Endothelial cell of umbilical vein (primary cell): ENCODE measurements at places on chromosomes 5 and 9. TPM values are rescaled to one million over a fixed set of nuclear protein-coding genes. Genes with fewer than 3 reads are reported as not detected.
A peak's percentile ranks its signal among the peaks of the same experiment; 100 is the strongest.

DNA sequence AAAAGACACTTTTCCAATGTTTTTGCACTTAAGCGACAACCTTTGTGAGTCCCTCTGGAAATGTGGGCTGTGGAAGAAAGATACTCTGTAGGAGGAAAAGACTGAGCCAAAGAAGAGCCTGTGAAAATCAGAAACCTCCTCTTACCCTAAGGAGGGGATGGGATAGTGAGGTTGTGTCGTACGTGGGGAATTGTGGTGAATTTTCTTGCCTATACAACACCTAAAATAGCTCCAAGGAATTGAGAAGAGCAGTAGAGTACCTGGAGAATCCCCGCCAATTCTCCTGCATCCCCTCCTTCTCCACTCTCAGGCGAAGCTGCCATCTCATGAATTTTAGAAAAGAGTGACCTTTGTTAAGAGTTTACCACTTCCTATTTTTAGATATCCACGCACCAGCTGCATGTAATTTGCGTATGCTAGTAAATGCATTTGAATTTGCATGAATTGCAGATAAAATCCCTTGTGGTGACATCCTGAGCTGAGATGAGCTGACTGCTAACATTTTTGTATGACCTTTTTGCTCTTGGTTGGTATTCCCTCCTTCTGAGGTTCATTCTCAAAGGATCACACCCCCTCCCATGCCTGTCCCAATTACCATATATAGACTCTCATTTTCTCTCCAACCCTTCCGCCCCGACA is 147.2 kb downstream of the PCSK5 start:
- no peak for DNase-seq
- no peaks in the 10 kb centered on the region for H3K4me1 ChIP-seq
- H3K4me3 ChIP-seq, result no peak overlapping the region
- no peaks in the 10 kb centered on the region for H3K36me3 ChIP-seq
- no peaks in the 10 kb centered on the region for H3K27me3 ChIP-seq

COL23A1 gene
- total RNA-seq, result not detected in 2 replicates

GABRP gene
- 0.66 and 0.72 TPM in 2 replicates for total RNA-seq

PAM gene
- 165 and 176 TPM in 2 replicates for total RNA-seq

DNA sequence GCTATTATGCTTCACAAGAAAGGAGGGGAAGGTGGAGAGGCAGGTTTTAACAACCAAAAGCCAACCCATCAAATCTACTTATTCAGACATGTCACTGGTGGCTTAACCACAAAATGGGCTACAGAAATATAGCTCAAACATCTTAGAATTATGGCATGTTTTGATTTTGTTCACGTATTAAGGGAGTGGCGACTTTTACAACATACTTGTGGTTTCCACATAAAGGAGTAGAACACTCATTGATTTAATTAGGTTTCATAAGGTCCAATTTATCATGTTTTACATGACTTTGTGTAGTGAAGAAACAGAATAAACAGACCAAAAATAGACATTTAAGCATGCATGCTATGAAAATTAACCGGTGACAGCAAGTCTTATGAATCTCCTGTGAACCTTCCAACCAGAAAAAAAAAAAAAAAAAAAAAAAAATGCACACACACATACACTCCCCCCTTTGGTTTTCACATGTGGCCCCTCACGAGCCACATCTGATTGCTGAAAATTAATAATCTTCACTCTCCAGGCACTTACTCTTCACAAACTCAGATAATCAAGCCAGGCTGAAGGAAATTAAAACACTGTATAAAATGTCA is 5.4 kb downstream of the ZNF608 start:
- H3K36me3 ChIP-seq, result no peaks in the 10 kb centered on the region
- H3K27me3 ChIP-seq, result no peaks in the 10 kb centered on the region
- H3K4me3 ChIP-seq, result no peak overlapping the region
- H3K4me1 ChIP-seq, result peaks cover 33% of the 10 kb centered on the region

SLC6A3 gene
- total RNA-seq, result not detected in 2 replicates

DNA sequence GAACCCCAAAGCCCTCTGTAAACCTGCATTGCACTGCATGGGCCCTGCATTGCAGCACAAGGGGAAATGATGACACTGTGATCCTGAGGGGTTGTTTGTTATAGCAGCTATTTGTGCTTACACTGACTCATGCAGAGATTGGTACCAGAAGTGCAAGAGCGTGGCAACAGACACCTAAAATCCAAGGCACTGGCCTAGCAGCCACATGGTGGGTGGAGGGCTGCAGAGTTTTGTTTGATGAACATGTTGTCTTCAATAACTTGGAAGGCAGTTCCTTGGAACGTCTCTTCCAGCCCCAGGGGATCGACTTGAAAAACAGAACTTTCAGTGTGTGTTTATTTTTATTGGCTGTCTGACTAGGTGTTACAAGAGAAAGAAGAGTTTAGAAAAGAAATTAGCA is 14.5 kb downstream of the FCN2 start:
- peaks cover 8% of the 10 kb centered on the region for H3K27me3 ChIP-seq
- H3K36me3 ChIP-seq, result no peaks in the 10 kb centered on the region
- no peak overlapping the region for H3K27ac ChIP-seq
- peaks cover 22% of the 10 kb centered on the region for H3K4me1 ChIP-seq

- H3K4me3 ChIP-seq, result no peak overlapping the region
- no peak for DNase-seq
- no peaks in the 10 kb centered on the region for H3K27me3 ChIP-seq
- peaks cover 6% of the 10 kb centered on the region for H3K4me1 ChIP-seq
- no peaks in the 10 kb centered on the region for H3K36me3 ChIP-seq
Observed at GRCh38 chr9:70486127-70486526, 71.7 kb upstream of the KLF9 start.

- H3K27me3 ChIP-seq, result no peaks in the 10 kb centered on the region
- DNase-seq, result no peak
- H3K36me3 ChIP-seq, result no peaks in the 10 kb centered on the region
- no peaks in the 10 kb centered on the region for H3K4me1 ChIP-seq
Observed at GRCh38 chr5:165881259-165881658, 2375.8 kb downstream of the MAT2B start.

- H3K27ac ChIP-seq, result no peak overlapping the region
- H3K27me3 ChIP-seq, result peaks cover 3% of the 10 kb centered on the region
- H3K36me3 ChIP-seq, result no peaks in the 10 kb centered on the region
- no peak overlapping the region for H3K4me3 ChIP-seq
- H3K4me1 ChIP-seq, result peaks cover 4% of the 10 kb centered on the region
Observed at GRCh38 chr9:87796196-87796595, 70.3 kb downstream of the CTSL start.

DNA sequence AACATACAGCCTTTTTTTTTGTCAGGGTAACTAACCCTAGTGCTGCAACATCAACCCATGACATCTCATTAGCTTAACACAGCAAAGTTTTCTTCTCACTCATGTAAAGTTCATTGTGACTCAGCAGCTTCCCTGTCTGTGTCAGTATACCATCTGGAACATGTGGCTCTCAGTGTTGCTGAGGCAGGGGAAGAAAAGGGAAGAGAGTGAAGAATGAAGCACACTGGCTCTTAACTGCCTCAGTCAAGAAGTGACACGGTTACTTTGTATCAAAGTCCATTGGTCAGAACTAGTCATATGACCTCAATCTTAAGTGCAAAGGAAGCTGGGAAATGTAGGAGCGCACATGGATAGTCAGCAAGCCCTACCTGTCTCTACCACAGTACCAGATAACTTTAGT is 185.0 kb upstream of the ELL2 start:
- no peaks in the 10 kb centered on the region for H3K4me1 ChIP-seq
- DNase-seq, result peak; percentile 6
- H3K27me3 ChIP-seq, result no peaks in the 10 kb centered on the region
- no peaks in the 10 kb centered on the region for H3K36me3 ChIP-seq
- no peak overlapping the region for H3K27ac ChIP-seq
- H3K4me3 ChIP-seq, result no peak overlapping the region

DNA sequence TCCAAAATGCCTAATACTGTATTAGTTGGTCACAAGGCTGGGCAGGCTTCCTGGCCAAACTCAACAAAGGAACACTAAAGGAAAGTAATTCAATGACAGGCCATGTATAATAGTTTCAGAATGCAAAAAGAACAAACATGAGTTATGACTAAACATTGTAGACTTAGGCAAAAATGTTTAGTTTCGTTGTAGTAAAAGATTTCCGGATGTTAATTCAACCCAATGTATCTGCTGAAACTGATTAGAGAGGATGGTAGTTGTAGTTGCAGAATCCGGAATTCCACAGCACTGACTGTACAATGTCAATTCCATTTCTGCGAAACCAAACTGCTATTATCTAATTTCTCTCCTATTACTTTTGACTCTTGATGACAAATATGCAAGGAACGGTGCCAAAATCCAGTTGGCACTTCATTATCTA is 117.9 kb upstream of the FST start:
- DNase-seq, result peak; percentile 92
- H3K36me3 ChIP-seq, result no peaks in the 10 kb centered on the region
- peaks cover 12% of the 10 kb centered on the region for H3K4me1 ChIP-seq
- H3K27ac ChIP-seq, result peak overlapping the region; percentile 82
- H3K27me3 ChIP-seq, result no peaks in the 10 kb centered on the region
- no peak overlapping the region for H3K4me3 ChIP-seq

GRCh38 chr5:10441992-10442435 is 335 bp downstream of the ROPN1L start:
- peak overlapping the region; percentile 56 for H3K4me3 ChIP-seq
- no peak for DNase-seq
- H3K36me3 ChIP-seq, result no peaks in the 10 kb centered on the region

DNA sequence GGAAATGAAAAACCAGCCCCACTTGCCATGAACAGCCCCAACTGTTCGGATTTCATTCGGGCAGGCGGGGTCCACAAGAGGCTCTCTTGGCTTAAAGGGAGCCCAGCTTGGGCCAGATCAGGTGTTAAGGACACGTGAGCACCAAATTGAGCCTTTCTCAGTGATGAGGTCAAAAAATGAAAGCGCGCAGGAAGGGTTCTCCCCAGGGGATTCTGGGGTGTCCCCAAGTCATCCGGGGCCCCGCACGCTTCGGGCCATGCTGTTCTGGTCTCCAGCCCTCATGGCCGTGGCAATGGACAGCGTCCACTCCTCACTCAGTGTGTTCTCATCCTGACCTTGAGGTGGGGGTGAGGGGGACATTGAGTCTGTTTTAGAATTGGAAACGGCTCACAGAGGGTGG is 10.9 kb downstream of the AK1 start:
- no peak overlapping the region for H3K4me3 ChIP-seq
- H3K36me3 ChIP-seq, result no peaks in the 10 kb centered on the region
- no peak for DNase-seq

DNA sequence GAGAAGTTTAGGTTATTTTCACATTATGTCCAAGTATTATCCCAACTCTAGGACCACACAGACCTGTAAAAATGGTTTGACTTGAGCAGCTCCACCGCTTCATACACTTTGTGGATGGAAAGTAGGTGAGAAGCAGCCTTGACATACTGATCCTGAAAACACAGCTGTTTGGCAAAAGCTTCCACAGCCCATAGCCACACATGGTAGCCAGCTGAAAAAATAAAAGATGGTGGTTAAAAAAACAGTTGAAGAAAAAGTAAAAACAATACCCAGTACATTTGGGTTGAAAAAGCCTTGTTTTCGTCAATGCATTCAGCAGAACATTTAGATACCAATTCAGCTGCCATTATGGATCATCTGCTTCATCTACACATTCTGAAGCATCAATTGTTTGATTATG is 36.7 kb downstream of the GEMIN5 start:
- no peaks in the 10 kb centered on the region for H3K4me1 ChIP-seq
- H3K27ac ChIP-seq, result no peak overlapping the region
- no peak overlapping the region for H3K4me3 ChIP-seq
- H3K27me3 ChIP-seq, result no peaks in the 10 kb centered on the region
- peaks cover 18% of the 10 kb centered on the region for H3K36me3 ChIP-seq

- no peak overlapping the region for H3K27ac ChIP-seq
- DNase-seq, result peak; percentile 50
- H3K4me1 ChIP-seq, result peaks cover 2% of the 10 kb centered on the region
Observed at GRCh38 chr9:38486056-38486615, 61.9 kb upstream of the IGFBPL1 start.

- no peaks in the 10 kb centered on the region for H3K4me1 ChIP-seq
- no peaks in the 10 kb centered on the region for H3K27me3 ChIP-seq
- no peak for DNase-seq
- H3K4me3 ChIP-seq, result no peak overlapping the region
- H3K27ac ChIP-seq, result no peak overlapping the region
- no peaks in the 10 kb centered on the region for H3K36me3 ChIP-seq
Observed at GRCh38 chr5:6804766-6805501, 91.7 kb downstream of the TENT4A start.

DNA sequence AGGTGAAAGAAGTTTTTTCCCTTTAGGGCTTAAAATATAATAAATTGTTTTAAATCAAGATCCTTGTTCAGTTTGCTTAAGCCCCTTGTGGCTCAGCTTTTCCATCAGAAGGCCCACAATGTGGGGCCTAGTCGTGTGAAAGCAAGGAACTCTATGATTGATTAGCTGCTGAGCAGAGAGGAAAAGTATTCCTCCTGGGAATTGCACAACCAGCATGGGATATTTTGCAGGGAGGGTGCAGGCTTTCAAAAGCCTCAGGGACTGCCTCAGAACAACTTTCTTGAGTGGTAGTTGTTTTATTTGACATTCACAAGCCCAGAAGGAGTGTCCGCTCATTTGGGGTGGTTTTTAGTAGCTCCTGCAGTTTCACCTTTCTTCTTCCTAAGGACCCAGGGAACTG is 19.8 kb downstream of the TTC23L start:
- no peaks in the 10 kb centered on the region for H3K36me3 ChIP-seq
- peaks cover 9% of the 10 kb centered on the region for H3K27me3 ChIP-seq
- H3K4me3 ChIP-seq, result no peak overlapping the region
- no peak for DNase-seq
- peaks cover 14% of the 10 kb centered on the region for H3K4me1 ChIP-seq

- no peaks in the 10 kb centered on the region for H3K36me3 ChIP-seq
- H3K27ac ChIP-seq, result no peak overlapping the region
- no peaks in the 10 kb centered on the region for H3K27me3 ChIP-seq
- no peak overlapping the region for H3K4me3 ChIP-seq
- no peaks in the 10 kb centered on the region for H3K4me1 ChIP-seq
Observed at GRCh38 chr9:135332979-135333748, 146.4 kb upstream of the PPP1R26 start.

BARHL1 gene
- not detected in 2 replicates for total RNA-seq
